ENCODE measurements at places on chromosomes 11 and 22.

GRCh38 chr11:39651857-39652461, 1807.5 kb downstream of the LRRC4C start:
- H3K27me3 ChIP-seq, result no peaks in the 10 kb centered on the region
- no peaks in the 10 kb centered on the region for H3K36me3 ChIP-seq
- H3K4me3 ChIP-seq, result no peak overlapping the region

DNA sequence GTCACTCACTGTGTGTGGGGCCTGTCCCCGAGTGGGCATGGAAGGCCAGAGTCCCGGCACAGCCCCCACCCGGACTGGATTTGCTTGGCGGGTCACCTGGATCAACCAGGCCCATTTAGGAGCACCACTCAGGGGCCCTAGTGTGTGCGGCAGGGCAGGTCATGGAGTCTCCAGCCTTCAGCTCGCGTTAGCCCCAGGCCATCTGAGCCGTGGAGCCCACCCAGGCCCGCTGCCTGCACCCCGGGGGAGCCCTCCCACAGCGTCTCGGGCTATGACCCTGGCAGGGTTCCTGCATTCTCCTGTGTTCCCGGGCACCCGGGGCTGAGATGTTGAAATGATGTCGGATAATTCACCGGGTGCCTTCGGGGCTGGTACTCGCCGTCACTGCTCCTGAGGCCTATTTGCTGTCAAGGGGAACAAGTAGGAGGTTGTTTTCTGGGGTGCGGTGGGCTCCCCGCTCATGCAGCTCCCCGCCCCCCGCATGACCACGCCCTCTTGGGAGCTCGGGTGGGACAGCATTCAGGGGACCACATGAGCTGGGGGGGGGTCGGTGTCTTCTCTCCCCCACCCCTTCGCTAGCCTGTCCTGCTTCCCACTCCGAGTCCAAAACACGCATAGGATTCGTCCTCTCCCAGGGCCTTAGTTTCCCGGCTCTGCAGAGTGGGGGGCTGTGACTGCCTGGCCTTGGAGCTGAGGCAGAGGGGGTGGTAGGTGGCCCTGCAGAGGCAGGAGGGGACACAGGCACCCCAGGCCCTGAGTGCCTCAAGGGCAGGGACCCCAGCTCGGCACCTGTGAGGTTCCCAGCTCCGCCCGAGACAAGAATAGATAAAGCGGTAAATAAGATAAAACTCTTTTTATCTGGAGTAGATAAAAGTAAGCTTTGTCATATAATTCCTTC, 77.2 kb downstream of the KCNQ1 start:
- H3K27me3 ChIP-seq, result peaks cover 9% of the 10 kb centered on the region
- no peak for DNase-seq
- no peak overlapping the region for H3K4me3 ChIP-seq
- H3K4me1 ChIP-seq, result no peaks in the 10 kb centered on the region

DNA sequence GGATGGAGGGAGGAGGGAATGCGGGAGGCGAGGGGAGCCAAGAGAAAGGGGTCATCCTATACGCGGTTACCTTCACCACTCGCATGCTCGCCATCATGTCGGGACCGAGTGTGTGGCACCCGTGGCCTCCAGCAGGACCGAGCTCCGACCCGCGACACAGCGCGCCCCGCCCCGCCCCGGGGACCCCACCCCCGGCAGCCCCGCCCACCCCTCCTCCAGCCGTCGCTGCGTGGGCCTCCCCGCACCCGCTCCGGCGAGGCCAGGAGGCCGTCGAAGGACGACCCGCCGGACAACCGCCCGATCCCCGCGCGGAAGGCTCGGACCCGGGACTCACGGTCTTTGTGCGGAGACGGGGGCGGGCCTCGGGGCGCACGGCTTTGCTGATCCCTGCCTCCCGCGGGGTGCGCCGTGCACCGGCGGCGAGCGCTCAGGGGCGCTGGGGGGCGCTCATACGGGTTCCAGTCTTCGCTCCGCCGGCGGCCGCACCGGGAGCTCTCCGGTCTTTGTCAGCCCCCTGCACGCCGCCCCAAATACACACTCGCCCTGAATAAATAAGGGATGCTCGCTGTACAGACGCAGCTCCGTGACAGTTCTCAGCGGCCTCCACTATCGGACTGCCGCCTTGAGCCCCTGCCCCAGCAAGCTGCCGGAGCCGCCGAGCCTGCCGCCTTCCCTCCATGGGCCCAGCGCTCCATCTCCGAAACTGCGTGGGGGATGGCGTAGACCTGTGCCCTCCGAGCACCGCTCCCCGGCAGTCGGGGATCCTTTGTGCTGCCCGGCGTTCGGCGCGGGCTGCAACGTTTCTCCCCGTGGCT, at the start of gene UBE2L6:
UBE2L6 (minus strand) TSS at position 158 of the 815 bp plus-strand sequence; CDS start at position 97, 61 bp downstream.
- H3K4me3 ChIP-seq, result peak within 1 kb of the TSS; percentile 67
- DNase-seq, result peak; percentile 8
- H3K4me1 ChIP-seq, result peaks cover 9% of the 10 kb centered on the region
- no peak within 1 kb of the TSS for H3K27ac ChIP-seq

DNA sequence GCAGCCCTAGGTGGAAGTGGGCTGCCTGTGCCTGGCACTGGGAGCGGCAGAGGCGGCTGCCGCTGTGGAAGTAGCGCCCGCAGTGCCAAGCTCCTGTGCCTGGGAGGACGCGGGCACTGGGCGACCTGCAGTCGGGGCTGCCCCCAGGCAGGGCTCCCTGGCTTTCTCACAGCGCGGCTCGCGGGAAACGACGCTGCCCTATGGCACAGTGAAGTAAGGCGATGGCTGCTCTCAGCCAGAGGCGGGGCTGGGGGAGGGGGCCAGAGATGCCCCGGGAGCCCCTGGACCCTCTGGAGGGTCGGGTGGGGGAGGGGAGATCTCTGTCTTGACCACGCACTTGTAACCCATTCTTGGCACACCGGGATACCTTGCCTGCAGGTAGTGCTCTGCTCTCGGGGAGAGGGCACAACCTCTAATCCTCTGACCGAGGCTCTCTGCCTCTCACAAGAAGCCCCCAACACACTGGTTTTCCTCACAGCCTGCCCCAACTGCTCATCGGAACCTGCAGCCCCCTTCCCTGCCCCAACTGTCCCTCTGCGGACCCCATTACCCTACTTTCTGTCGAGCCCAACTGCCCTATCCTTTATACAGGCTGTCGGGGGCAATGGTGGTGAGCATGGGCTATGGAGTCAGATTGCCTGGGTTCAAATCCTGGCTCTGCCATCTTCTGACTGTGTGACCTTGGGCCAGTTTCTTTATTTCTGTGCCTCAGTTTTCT, 32.2 kb upstream of the TRIM29 start:
- peaks cover 35% of the 10 kb centered on the region for H3K27me3 ChIP-seq
- H3K4me3 ChIP-seq, result no peak overlapping the region
- H3K27ac ChIP-seq, result no peak overlapping the region
- H3K36me3 ChIP-seq, result no peaks in the 10 kb centered on the region

DNA sequence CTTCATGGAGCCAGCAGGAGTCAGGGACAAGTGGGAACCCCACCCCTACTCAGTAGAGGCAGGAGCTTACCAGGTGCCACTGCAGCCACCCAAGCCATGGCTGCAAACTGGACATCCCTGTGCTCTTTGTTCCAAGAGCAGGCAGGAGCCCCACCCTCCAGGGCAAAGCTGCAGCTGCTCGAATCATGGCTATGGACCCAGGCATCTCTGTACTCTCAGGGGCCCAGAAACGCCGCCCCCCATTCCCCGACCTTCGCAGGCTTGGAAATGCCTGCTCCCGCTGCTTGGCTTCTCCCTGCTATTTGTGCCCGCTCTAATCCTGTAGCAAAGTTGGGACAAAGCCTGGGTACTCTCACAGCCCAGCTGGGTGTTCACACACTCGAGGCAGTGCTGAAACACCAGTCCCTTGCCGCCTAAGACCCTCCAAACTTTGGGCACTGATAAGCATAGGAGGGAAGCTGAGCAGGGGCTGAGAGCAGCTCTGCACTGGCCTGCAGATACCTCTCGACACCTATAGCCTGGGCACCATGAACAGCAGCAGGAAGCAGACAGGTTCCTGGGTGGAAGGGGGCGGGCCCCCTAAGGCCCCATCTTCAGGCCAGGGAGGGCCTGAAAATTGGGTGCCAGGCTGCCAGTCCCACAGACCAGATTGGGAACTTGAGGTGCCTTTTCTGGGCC, 402.4 kb downstream of the LRRC4C start:
- H3K27ac ChIP-seq, result no peak overlapping the region
- H3K27me3 ChIP-seq, result no peaks in the 10 kb centered on the region
- H3K4me1 ChIP-seq, result no peaks in the 10 kb centered on the region
- H3K36me3 ChIP-seq, result no peaks in the 10 kb centered on the region

GRCh38 chr22:38874529-38875222, 2.7 kb upstream of the CBX6 start:
- H3K4me1 ChIP-seq, result peaks cover 10% of the 10 kb centered on the region
- H3K27me3 ChIP-seq, result peaks cover 19% of the 10 kb centered on the region
- no peak overlapping the region for H3K4me3 ChIP-seq
- DNase-seq, result no peak
- no peaks in the 10 kb centered on the region for H3K36me3 ChIP-seq
- no peak overlapping the region for H3K27ac ChIP-seq

DNA sequence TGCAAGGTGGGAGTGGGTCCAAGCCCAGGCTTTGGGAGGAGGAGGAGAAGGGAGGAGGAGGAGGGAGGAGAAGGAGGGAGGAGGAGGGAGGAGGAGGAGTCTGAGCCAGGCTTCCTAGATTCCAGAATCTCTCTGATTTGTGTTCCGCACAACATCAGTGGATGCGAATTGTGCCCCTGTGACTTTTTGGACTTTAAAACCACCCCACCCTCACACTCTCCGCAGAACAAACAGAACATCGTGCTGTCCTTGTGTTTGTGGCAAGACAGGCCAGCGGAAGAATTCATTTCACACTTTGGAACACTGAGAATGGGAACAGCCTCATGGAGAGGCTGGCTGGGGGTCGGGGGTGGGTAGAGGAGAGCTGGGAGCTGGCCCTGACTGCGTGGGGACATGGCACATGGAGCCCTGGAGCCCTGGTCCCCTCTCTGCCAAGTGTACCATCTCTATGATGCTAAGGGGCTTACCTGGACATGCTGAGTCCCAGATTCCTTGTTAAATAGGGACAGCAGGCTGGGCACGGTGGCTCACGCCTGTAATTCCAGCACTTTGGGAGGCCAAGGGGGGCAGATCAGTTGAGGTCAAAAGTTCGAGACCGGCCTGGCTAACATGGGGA, 16.4 kb upstream of the SHANK2 start:
- no peaks in the 10 kb centered on the region for H3K36me3 ChIP-seq
- H3K27ac ChIP-seq, result no peak overlapping the region
- peaks cover 8% of the 10 kb centered on the region for H3K27me3 ChIP-seq

All from astrocyte (in vitro differentiated cells and primary cell).